ENCODE measurements at places on chromosomes 11 and 22.

- DNase-seq: peak; percentile 52
These were observed 99.7 kb upstream of the HSD17B12 start for GRCh38 chr11:43580735-43581369.

DNA sequence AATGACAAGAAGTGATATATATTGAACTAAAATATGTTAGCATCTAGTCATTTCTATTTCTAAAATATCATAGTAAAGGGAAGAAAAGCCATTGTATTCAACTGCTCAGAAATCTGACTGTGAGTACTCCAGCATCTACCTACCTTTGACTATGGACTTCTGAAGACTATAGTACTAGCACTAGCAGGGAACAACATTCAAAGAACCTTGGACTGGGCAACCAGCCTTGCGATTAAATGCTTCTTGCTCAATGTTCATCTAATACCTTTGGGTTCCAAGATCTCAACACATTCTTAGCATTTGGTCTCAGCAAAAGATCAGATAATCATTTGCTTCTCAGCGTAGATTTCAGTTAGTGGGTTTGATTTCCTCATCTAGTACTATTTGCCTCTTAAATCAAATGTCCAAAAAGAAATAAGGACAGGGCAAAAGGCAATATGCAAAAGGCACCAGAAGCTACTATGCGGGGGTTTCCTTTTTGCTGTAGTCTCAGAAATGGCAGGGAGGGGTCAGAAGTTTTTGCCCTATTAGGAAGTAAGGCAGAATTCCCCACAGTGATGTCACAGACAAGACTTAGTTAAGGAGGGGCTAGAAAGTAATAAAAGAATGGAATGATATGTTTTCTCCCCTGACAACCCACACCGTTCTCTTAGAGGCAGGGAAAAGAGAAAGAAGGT, 80.6 kb downstream of the GAB2 start:
- DNase-seq: no peak

- DNase-seq: peak; percentile 40
These were observed 154.6 kb downstream of the SNX19 start for GRCh38 chr11:130761560-130762220.

- no peak for DNase-seq
These were observed 45.8 kb upstream of the AMPD3 start for GRCh38 chr11:10409207-10409661.

DNA sequence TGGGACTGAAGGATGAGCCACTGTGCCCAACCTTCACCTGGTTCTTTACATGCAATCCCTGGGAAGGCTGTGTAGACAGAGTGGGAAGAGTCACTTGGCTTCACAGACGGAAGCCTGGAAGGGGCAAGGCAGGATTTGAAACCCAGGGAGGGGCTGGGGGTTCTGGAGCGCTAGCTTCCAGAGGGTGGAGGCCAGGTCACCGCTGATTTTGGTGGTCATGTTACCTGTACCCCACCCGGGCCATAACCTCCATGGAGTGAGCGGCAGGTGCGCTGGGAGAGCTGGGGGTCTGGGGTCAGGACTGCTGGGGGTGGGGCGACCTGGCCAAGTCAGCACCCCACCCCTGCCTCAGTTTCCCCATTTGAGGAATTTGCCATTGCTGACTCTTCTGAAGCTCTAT, 38.3 kb downstream of the PDGFB start:
- no peak for DNase-seq

DNA sequence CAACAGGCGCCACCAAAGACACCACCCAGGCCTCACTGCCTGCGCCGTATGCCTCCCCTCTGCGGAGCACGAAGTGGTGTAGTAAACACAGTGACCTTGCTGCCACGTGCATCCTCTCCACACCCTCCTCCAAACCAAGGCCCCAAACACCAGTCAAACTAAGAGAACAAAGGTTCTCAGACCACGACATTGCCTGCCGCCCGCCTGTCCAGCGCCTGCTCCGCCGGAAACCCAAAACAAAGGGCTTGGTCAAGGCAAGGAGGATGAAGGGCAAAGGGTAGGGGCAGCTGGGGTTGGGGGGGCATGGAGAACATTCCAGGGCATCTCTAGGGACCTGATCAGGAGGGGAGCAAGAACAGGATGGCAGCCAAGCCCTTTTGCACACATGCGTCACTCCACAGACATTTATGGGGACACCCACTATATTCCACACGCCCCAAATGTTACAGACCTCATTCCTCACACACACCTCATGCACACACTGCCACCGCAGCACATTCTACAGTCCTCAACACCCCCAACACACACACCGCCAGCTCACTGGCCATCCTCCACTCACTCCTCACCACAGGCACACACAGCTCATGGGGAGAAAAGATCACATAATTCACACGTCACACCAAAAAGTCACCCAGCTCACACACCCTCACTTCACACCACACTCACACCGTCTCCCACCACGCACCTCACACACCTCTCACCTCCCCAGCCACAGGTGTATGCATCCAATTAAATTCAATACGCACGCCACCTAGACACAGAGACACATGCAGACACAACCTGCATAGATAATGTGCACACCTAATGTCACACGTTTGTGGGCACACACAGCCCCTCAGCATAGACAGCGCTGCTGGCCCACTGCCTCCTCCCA, 34.5 kb downstream of the PDE2A start:
- DNase-seq: no peak

DNA sequence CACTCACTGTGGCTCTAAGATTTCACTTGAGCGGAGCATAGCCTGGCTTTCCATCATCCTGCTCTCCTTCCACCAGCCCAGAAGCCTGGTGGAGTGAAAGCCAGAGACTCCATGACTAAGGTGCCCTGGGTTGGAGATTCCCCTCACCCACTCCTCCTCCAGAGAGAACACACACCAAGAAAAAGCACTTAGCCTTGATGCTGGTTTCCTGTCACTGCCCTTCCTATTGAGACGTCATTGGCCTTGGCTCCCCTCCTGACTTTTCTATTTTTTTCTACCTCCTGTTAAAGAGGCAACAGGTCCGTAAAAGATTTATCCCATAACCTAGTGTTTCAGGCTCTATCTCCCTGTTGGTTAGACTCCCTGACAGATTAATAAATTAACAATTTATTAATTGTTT, 38.5 kb upstream of the APLNR start:
- DNase-seq: peak; percentile 45

GRCh38 chr11:96179905-96180304, 163.1 kb downstream of the MAML2 start:
- no peak for DNase-seq

- DNase-seq: no peak
These were observed 53.7 kb downstream of the FBXO7 start for GRCh38 chr22:32528316-32528715.

Data from fibroblast of skin of right biceps (primary cell).